ENCODE measurements at places on chromosomes 1 and 21.

DNA sequence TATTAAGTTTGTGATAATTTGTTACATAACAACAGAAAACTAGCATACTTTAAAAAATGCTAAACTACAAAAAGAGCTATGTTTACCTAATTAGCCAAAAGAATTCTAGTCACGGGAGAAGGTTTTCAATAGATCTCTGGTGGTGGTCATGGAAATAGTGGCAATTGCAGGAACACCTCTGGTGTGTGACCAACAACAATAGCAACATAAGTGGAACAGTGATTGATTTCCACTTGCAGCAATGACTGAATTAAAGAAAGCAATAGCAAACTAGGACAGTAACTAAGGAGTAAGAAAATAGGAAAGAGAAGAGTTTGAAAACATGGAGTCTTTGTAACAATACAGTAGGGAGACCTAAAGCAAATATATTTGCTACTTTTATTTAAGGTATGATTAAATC, 171.3 kb upstream of the ADGRL4 start:
- no peak for DNase-seq

DNA sequence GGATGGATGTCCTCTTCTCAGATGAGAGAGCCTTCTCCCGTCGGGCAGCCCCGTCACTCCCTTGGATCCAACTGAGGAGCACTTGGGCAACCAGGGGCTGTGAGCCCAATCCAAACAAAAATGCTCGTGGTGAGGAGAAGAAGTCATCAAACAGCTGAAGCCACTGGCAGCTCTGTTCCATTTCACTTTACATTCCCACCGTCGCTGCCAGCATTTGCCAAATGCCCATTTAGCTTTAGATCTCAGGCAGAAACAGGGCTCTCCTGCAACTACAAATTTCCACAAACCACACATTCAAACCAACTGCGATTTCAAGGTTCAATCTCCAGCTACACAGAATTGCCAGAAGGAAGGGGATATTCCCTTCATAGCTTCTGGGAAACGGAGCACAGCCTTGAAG, 634.6 kb downstream of the SMYD3 start:
- DNase-seq = no peak

DNA sequence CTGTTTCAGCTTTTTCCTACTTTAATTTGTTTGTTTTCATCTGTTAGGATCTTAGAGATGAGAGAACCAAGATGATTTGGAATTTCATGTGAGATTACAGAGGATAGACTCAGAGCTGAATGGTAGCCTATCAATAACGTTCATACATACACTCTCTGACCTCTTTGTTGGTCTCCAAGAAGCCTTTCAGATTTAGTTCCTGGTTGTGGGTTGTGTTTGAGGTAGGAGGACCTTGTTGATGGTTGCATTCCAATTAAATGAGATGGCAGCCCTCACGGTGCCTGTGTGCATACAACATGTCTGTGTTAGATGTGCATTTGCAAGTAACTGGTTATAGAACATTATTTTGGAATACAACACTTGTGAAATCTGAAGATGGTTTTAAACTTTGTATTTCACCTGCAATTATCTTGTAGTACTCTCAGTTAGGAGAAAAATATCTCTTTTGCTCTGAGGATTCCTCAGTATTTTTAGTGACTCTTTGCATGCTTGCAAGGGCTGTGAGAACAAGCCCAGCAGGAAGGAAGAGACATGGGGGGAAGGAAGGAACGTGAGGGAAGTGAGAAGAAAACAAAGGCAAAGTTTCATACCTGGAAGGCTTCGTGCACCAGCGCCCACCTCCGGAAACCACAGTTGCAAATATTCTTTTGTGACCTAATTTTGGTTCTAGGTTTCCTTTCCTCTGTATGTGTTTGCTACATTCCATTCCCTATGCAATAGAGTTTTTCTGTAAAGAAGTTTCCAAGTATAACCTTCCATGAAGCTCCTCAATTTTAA, 291.8 kb downstream of the DISC1 start:
- DNase-seq = no peak

DNA sequence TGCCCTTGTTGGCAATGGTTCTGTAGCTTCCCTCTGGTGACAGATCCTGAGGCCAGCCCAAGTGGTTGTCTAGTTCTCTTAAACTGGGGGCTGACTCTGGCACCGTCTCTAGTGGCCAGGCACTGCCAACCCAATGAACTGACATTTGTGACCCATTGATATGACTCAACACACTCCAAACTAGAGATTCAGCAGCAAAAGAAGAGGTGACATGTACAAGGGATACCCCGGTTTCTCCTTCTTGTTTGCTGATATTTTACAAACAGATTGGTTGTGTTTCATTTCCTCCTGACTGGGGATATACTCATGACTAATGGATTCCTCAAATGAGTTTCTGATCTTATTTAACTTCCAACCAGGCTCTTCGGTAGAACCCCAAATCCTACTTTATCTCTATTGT, 65.9 kb upstream of the DNAJC6 start:
- DNase-seq = no peak

GRCh38 chr1:85019994-85020393, 23.1 kb upstream of the MCOLN2 start:
- DNase-seq = no peak

DNA sequence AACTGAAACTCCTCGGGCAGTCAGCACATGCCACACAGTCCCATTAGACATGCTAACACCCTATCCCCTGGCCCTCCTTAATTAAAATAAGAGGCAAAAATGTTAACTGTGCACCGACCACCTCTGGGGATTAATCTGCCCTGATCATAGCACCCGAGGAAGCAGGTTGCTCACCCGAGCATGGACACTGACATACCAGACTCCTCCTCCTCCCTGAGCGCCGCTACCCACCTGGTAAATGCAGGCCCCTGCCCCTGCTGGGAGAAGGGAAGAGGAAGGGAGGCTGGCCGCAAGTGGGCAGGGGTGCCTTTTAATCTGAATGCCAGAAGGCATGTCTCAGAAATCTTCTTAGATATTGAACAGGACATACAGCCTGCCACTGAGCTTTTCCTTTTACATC, 360.9 kb downstream of the RRAGC start:
- DNase-seq = no peak

Measured in NCI-H1417 treated with DMSO at 0.1 percent for 48 hours (cell line).